ENCODE measurements at places on chromosomes 12 and 14.

DNA sequence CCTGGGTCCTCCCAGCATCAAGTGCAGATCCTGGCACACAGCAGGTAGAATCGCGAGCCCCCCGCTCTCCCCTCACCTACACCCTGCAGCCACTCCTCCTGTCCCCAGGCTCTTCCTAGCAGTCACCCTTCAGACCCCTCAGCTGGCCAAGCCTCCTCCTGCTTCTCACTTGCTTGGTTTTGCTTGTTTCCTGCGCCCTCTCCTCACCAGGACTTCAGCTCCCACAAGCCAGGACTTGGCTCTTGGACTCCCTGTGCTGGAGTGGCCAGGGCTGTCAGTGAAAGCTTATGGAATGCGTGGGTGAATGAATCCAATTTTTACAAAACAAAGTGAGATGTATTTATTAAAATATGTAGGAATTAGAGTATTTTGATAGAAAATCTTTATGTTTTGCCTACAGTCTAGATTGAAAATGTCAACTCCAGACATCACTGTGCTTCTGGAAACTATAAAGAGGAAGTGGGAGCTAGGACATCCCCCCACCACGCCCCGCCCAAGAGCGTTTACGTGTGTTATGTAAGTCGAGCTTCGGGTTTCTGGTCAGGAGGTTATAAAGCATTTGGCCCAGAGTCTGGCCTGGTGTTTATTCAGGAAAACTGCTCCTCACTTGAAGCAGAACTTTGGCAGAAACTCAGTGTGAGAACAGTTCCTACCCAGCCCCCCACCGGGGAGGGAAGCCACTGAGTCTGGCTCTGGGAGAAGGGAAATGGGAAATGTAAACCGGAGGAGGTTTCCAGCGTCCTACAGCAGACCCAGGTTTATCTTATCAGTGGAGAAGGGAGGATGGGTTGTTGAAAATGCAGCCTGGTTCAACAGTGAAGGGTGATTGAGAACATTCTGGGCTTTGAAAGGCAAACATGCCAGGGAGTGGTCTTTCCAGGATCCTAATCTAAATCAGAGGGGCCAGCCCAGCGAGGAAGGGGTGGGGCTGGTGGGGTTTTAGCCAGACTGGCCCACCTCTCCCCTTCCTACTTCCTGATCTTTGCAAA is 8.8 kb downstream of the ALDH2 start:
- DNase-seq, result peak; percentile 97

- DNase-seq, result no peak
Measured at GRCh38 chr12:114876968-114877680, 193.1 kb upstream of the TBX3 start.

GRCh38 chr14:86912709-86913108 is 1080.3 kb downstream of the GALC start:
- no peak for DNase-seq

- peak; percentile 61 for DNase-seq
Measured at GRCh38 chr14:64708148-64709004, 4.2 kb downstream of the PLEKHG3 start.

GRCh38 chr14:100778951-100779690 is 46.8 kb upstream of the MEG3 start:
- no peak for DNase-seq

GRCh38 chr12:62248873-62249272 is 11.3 kb upstream of the USP15 start:
- DNase-seq, result peak; percentile 97

DNA sequence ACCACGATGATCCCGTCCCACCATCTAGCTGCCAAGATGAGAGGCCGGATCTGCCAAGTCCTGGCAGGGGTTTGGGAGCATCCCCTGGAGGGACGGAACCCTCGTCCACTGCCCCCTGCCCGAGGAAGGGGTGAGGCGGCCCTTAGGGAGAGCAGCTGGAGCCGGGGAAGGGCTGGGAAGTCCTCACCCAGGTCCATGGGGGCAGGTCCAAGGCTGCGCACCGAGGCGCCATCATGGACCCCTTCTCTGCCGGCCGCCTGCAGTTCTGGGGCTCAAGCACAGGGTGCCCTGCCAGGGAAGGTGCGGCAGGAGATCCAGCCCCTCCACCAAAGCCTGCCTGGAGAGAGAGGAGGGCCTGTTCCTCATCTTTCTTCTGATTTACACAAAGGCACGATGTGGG is 17.6 kb upstream of the FBRSL1 start:
- no peak for DNase-seq

DNA sequence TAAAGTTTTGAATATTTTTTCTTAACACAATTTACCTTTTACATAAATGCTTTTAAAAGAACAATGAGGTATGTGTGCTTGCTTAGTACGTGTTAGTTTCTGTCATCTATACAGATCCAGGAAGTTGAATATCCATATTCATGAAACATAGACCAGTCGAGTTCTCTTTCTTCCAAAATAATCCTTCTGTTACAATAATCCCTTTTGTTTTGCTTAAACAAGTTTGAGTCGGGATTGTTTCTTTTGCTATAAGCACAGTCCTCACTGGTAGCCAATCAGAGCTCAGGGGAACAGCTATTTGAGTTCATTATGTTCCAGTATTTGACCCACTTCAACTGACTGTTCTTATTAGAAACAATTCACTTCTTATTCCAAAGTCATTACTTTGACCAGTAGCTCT is 214.7 kb upstream of the FLRT2 start:
- DNase-seq, result no peak

GRCh38 chr12:93550748-93551611 is 21.5 kb upstream of the SOCS2 start:
- no peak for DNase-seq

DNA sequence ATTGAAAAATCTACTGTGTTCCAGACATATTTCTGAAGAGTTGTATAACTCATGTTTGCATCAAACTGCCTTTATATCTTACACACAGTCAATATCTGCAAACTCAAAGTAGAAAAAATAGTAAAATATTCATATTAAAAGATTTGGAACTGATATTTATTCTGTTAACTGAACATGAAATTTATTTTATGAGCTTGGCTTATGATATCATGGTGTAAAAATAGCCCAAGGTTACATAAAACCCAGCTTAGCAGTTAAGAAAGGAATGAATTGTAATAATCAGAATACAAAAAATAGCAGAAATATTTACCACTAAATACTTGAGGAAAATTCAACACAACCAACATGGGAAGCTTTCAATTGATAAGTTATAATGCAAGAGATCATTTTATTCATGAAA is 367.9 kb downstream of the FLRT2 start:
- DNase-seq, result no peak

- DNase-seq, result no peak
Measured at GRCh38 chr14:58724702-58725101, 86.9 kb downstream of the DACT1 start.

DNA sequence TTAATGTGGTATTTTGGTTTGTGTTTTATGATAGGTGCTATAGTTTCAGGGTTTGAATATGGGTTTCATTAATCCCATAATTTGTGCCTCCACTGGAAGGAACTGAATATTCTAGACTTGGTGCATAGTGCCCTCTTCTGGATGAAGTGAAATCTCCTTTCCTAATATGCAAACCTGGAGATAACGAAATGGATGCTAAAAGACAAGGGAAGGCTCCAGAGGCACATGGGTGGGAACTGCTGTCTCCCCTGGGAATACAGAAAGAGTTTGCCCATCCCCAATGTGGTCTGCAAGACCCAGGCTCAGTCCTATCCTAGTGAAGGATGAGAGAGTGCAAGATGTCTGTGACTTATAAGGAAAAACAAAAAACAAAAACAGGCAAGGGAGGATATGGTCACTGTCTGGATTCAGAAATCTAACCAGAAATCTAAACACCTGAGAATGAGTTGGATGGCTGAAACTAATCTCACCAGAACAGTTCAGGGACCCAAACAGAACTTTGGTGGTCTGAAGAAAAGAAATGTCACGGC is 142.3 kb upstream of the TMPO start:
- DNase-seq, result peak; percentile 48

DNA sequence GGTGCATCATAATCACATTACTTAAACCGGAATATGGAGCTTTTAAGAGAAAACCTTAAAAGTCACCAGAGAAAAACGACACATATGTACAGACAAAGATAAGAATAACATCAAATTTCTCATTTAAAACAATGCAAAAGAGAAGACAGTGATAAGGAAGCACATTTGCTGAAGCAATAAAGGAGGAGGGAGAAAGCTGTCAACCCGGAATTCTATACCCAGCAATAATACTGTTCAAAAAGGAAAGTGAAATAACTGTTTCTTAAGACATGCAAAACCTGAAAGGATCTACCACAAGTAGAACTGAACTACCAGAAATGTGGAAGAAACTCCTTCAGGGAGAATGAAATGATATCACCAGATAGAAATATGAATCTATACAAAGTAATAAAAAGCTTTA is 15.4 kb downstream of the SLC6A13 start:
- no peak for DNase-seq

GRCh38 chr12:121580959-121581685 is at the start of gene KDM2B:
Gene KDM2B (minus strand): TSS chr12:121581023. CDS start chr12:121580911, 112 bp downstream.
- DNase-seq, result peak; percentile 64

DNA sequence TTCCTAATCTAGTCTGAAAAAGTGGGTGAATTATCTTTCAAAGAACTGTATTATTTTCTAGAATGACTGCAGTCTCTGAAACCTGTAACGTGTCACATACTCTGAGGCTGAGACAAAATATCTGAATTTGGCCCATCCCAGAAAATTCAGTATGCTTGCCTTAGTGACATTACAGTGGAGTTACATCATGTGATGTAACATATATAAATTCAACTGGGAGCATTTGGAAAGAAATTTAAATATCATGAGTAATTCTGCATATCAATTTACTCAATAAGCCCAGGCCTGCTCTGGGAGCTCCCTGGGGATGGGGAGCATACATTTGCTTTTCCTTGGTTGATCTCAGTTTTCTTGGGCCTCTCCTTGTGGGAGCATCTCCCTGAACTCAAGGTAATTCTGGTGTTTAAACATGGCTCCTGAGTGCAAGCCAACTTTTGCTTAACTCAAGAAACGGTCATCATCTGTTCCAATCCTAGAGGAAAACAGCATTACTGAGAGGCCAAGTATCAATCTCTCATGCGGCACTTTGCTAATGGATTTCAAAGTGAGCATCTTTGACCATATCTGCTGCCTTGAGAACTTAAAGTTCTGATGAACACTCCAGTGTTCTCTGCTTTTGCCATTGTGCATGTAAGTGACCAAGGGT is 54.4 kb downstream of the AKAP6 start:
- DNase-seq, result no peak

GRCh38 chr14:70045844-70046535 is 142.8 kb downstream of the SLC8A3 start:
- peak; percentile 41 for DNase-seq

DNA sequence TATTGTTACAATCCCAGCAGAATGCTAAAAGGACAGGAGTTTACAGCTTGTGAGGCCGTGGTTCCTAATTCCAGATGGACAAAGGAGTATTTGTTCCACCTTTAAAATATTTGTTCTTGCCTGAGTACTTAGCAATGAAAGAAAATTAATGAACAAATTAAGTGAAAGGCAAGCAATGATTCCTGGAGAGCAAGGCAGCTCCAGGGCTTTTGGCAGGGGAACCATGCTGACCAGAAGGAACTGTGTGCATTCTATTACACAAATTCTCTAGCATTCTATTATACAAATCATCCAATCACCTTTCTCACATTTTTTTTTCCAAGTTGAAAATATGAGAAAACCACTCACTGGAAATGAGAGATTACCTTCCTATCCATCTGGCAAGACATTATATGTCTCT is 1.8 kb upstream of the BMAL2 start:
- no peak for DNase-seq

GRCh38 chr12:53232646-53233461 is 845 bp upstream of the RARG start:
- DNase-seq, result no peak

GRCh38 chr14:36477266-36477665 is 42.8 kb downstream of the NKX2-1 start:
- no peak for DNase-seq

DNA sequence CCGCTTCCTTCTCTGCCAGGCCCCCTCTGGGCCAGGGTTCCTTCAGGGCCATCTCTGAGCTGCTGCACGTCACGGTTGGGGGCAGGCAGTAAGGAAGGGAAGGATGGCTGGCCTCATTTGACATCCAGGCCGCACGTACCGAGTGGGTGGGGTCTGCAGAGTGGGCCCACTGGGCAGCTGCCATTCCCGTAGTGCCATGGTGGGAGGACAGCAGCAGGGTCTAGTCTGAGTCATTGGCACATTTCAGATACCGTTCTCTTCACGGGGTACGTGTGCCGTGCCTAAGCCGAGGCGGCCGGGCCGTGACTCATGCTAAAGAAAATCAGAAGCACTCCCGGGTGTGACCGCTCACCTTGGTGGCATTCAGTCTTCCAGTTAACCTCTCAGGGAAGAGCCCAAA is 43.9 kb downstream of the IL31 start:
- no peak for DNase-seq

GRCh38 chr12:122449317-122449716 is 26.8 kb upstream of the CLIP1 start:
- peak; percentile 91 for DNase-seq

GRCh38 chr12:70443062-70443673 is 77.1 kb downstream of the KCNMB4 start:
- peak; percentile 25 for DNase-seq

DNA sequence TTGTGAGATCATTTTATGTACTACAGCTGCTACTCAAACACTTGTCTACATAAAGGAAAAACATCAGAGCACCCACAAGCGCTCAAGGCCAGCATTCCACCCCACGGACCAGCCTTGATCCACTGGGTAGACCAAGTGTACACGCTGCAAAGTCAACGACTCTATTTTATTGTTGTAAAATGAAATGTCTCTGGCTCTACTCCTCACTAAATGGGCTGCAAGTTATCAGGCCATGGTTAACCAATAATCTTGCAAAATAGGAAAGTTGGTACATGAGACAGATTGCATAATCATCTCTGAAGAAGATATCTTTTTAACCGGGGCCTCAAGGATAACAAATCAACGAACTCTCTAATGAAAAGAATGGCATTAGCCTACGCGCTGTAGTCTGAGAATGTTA is 69.9 kb upstream of the FOXN3 start:
- DNase-seq, result peak; percentile 86

DNA sequence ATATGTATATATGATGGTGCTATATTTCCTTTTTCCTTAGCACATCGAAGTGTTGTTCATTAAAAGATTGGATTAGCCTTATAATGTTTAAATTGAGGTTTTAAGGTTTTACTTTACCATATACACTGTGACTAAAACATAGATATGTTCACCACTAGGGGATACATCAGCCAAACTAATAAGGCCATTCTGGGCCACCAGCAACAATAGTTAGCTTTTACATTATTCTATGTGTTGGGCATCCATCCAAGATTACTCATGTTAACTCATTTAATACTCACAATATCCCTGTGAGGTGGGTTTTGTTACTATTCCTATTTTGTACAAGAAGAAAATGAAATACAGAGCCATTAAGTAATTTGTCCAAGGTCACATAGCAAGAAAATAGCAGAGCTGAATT is 202.6 kb upstream of the AVPR1A start:
- DNase-seq, result no peak

DNA sequence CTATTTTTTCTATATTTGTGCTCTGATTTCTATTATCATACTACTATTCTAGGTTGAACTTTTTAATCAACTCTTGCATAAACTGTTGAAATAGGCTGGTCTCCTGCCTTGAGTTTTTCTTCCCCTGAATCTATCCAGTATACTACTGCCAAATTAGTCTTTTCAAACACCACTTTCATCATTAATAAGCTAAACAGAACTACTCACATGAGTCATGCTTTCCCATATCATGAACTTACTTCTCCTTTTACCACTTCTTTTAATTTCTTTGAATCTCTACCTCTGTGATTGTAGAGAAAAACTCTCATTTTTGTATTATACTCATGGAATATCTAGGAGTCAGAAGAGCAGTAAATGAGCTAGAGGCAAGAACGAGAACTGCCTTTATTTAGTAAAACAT is 340.3 kb upstream of the PDE3A start:
- DNase-seq, result no peak

Data from amniotic epithelial cell (primary cell).